ENCODE measurements at places on chromosomes 3 and 15.
A peak's percentile ranks its signal among the peaks of the same experiment; 100 is the strongest.

DNA sequence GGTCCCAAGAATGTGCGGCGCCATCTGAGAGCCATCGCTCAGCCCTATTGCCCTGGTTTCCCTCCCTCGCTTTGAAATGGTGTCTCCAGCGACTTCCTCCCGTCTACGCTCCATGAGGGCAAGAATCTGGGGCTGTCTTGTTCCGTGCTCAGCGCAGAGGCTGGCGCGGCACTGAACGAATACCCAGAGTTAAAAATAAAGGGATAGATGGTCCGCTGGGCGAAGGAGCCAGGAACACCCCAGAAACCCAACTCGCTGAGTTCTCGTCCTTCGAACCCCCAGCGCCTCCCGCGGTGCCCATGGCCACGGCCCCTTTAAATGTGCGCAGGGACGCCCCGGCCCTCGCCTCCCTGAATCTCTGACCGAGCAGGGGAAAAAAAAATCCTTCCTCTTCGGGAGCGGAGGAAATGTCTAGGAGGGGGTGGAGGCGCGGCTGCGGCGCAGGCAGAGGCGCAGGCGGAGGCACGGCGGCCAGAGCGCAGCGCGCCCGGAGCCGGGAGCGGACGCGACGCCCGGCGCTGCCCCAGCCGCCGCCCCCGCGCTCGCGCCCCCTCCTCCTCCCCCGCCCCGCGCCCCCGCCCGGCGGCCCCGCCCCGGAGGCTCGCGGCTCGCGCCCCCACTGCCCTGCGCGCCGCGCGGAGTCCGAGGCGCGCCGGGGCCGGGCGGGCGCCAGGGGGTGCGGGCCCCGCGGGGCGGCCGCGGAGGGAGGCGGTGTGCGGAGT is 8.5 kb upstream of the FGD5 start:
- DNase-seq: no peak

DNA sequence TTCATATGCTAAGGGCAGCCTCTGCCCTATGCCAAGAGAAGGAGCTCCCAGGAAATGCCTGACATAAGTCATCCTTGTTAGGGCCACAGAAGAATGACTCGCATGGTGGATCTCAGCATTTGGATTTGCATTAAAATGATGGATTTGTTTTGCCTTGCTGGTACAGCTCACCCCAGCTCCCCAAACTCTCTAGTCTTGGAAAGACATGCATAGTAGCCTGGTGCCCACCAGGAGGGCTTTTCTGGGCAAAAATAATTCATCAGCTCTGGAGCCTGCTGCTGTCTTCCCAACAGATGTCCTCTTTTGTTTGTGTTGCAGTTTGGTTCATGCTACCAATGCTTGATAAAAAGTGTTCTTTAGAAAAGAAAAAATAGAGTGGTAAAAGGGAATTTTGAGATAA is 833.0 kb downstream of the AGBL1 start:
- no peak for DNase-seq

GRCh38 chr15:90192961-90193786 is 8.0 kb upstream of the SEMA4B start:
- no peak for DNase-seq

GRCh38 chr3:56303487-56303886 is 164.8 kb downstream of the ERC2 start:
- peak; percentile 35 for DNase-seq

Measured in ACHN (cell line).